ENCODE measurements at places on chromosomes 16 and 17. TPM values are rescaled to one million over a fixed set of nuclear protein-coding genes. Genes with fewer than 3 reads are reported as not detected.

The KRT14 gene
- total RNA-seq = not detected

The IL17C gene
- not detected for total RNA-seq

The TP53TG3D gene
- total RNA-seq = 0.54 TPM

The OTOP3 gene
- total RNA-seq = not detected

The KPNA2 gene
- 249 TPM for total RNA-seq

The RAPGEFL1 gene
- 4.3 TPM for total RNA-seq

The NDUFAF8 gene
- total RNA-seq = 102 TPM

The SLC5A10 gene
- not detected for total RNA-seq

The SPATA22 gene
- total RNA-seq = 0.16 TPM

The RFWD3 gene
- 128 TPM for total RNA-seq

The DLX4 gene
- 0.70 TPM for total RNA-seq

The POLR2C gene
- total RNA-seq = 76.2 TPM

The NUP93 gene
- total RNA-seq = 172 TPM

The MPV17L gene
- 0.20 TPM for total RNA-seq

The SEPTIN12 gene
- total RNA-seq = not detected

The EPN3 gene
- total RNA-seq = not detected

The MT1H gene
- total RNA-seq = 3.3 TPM

The ANKRD40CL gene
- not detected for total RNA-seq
